Caki2 (cell line): ENCODE measurements at places on chromosomes 7 and 10. TPM values are rescaled to one million over a fixed set of nuclear protein-coding genes. Genes with fewer than 3 reads are reported as not detected.

Gene FRMPD2
- total RNA-seq = 0.91 and 1.2 TPM in 2 replicates

Gene KCND2
- total RNA-seq = not detected in 2 replicates

Gene PGAM2
- not detected in 2 replicates for total RNA-seq

Gene EVX1
- total RNA-seq = not detected in 2 replicates

Gene EPO
- not detected in 2 replicates for total RNA-seq

Gene SEMA3E
- total RNA-seq = 0.34 and 2.1 TPM in 2 replicates

Gene HOXA7
- 5.1 TPM in 1 of 2 replicates, not detected in the other for total RNA-seq

Gene ASAH2
- total RNA-seq = 0.47 TPM in 1 of 2 replicates, not detected in the other

Gene MIOS
- 24.3 and 41.0 TPM in 2 replicates for total RNA-seq

Gene GIMAP5
- total RNA-seq = not detected in 2 replicates

Gene NME8
- not detected in 2 replicates for total RNA-seq

Gene CFAP70
- total RNA-seq = 0.78 and 3.4 TPM in 2 replicates

Gene NPC1L1
- total RNA-seq = not detected in 2 replicates

Gene TEX47
- not detected in 2 replicates for total RNA-seq

Gene ZPBP
- not detected in 2 replicates for total RNA-seq

Gene INSYN2A
- total RNA-seq = not detected in 2 replicates

Gene ELFN1
- total RNA-seq = not detected in 2 replicates

Gene HOXA3
- 3.3 and 32.9 TPM in 2 replicates for total RNA-seq

Gene ABCA13
- 2.8 and 6.3 TPM in 2 replicates for total RNA-seq

Gene PLXNA4
- 0.34 TPM in 1 of 2 replicates, not detected in the other for total RNA-seq

Gene MSMB
- total RNA-seq = not detected in 2 replicates

Gene VWDE
- 3.8 and 4.1 TPM in 2 replicates for total RNA-seq

Gene LLCFC1
- not detected in 2 replicates for total RNA-seq

Gene TASOR2
- 17.3 and 24.5 TPM in 2 replicates for total RNA-seq

Gene NOS3
- 2.9 and 12.0 TPM in 2 replicates for total RNA-seq

Gene PRPS1L1
- total RNA-seq = not detected in 2 replicates

Gene STAG3
- not detected in 2 replicates for total RNA-seq

Gene LEP
- not detected in 2 replicates for total RNA-seq

Gene BLNK
- total RNA-seq = not detected in 2 replicates

Gene CPA2
- total RNA-seq = not detected in 2 replicates

Gene CRYGN
- not detected in 2 replicates for total RNA-seq

Gene ASCC1
- 55.1 and 82.7 TPM in 2 replicates for total RNA-seq

Gene ABCF2
- total RNA-seq = 36.8 and 47.9 TPM in 2 replicates

Gene IGFBP3
- 354 and 370 TPM in 2 replicates for total RNA-seq

Gene SPDYE9
- total RNA-seq = not detected in 2 replicates

Gene FBH1
- 57.7 and 85.1 TPM in 2 replicates for total RNA-seq

Gene MYO3A
- total RNA-seq = 4.5 TPM in 2 replicates
